ENCODE measurements at places on chromosomes 16 and 17.

DNA sequence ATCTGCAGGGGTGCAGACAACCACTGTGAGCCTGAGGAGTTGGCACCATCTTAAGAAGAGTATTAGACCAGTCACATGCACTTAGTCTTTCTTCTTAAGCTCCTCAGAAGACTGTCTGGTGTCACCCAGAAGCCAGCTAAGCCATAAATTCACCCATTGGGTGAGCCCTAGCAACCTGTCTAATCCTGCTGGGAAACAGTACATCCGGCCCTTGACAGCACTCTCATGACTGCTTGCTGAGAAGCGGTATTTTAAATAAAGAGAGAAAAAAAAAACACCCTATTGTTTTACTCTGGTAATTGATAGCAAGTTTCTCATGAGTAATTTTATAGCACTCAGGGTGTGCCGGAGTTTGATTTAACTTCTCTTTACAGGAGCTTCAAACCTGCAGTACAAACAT, 134.7 kb downstream of the SOX9 start:
- DNase-seq: no peak

DNA sequence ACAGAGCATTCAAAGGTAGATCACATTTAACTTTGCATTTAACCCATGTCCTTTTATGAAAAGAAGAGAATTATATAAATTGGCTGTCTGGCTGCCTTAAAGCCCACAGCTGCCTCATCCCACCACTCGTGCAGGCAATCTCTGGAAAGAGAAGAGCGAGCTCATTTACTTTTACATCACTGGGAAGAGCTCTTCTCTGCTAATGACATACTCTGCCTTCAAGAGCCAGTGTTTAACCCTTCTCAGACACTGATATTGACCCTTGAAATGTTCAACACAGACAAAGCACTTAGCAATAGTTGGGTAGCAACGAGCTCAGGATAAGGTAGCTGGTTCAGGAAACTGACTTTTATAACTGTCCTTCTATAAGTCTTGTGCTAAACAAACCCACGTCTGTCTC, 6.8 kb downstream of the KRT38 start:
- DNase-seq: no peak

GRCh38 chr16:58853854-58854791, 120.0 kb upstream of the GOT2 start:
- DNase-seq: no peak

DNA sequence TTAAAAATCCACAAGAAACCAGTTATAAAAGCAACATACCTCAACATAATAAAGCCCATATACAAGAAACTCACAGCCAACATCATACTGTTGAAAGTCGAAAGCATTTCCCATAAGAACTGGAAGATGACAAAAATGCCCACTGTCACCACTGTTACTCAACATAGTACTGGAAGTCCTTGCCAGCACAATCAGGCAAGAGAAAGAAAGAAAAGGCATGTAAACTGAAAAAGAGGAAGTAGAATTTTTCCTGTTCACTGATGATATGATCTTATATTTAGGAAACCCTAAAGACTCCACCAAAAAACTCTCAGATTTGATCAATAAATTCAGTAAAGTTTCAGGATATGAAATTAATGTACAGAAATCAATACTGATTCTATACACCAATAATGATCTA, 45.1 kb downstream of the AHSP start:
- DNase-seq: no peak

DNA sequence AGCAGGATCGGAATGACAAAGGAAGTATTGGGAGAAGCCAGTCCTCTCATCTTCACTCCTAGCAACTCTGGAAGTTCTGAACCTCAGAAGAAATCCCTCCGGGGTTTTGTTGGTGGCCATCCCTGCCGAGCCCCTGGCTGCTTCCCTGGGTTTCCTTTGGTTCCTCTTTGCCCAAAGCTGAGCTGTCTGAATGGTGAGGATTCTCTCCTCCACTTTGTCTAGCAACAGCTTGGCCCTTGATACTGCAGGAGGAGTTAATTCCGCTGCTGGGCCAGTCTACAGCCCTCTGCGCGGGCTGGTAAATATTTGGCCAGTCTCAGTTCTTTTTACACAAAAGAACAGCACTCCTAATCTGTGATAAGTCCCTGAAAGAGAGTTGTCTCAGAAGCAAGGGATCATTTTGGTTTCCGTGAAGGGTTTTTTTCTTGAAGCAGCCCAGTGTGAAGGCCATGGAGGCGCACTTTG, 170.9 kb downstream of the RAB11FIP4 start:
- no peak for DNase-seq

DNA sequence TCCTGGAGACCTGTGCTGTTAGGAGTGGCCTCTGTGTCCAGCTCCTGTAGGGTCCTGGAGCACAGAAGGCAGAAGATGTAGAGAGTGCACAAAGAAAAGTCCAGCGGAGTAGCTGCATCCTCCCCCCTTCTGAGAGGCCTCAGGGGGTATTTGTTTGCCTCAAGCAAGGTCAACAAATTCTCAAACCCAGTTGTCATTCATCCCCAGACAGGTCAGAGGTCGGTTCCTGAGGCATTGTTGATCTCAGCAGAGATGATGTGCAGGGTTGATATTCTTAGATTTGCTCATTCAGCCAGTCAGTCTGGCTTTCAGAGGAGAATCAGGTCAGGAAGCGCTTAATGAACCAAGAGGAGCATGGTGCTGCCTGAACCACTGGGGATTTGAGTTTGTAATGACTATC, 8.3 kb upstream of the RBFOX1 start:
- DNase-seq: no peak

DNA sequence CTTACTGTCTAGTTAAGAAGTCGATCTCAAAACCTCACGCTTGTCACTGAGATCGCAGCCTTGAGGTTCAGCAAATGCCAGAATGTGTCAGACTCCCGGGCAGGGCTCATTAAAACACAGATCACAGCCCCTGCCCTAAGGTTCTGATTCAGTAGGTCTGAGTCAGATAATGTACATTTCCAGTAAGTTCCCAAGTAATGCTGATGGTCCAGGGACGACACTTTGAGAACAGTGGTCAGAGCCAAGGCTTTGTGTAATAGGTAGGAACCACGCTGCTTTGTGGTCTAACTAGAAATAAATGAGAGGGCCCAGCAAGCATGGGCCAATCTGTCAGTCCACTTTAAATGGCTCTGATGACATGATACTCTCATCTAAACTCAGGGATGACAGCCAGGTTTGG, 228.6 kb downstream of the ZFHX3 start:
- no peak for DNase-seq
